Cortex of kidney (tissue), 1 donor: ENCODE measurements at places on chromosomes 1 and 21.

DNA sequence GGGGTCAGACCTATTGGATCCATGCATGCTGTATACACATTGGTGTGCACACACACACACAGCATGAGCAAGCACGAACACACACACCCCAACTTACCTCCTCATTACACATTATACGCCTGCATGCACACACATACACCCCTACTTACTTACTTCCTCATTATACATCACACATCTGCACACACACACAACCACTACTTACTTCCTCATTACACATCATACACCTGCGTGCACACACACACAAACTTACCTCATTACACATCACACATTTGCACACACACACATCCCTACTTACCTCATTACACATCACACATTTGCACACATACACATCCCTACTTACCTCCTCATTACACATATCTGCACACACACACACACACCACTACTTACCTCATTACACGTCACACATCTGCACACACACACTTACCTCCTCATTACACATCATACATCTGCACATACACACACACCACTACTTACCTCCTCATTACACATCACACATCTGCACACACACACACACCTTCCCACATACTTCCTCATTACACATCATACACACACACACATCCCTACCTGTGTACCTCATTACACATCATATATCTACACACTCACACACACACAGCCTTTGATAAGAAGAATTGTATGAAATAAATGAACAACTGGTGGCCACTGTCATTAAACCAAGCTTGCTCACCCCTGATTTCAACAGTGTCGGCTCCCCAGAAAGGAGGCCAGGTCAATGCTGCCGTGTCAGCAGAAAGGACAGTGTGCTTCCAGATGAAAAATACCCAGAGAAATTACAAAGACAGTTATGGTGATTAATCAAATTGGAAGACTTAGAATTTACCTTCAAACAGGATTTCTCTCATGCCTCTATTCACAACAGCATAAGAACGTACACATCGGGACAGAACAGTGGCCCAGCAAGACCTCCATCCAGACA lies 117.8 kb downstream of the SETD4 start:
- no peak for DNase-seq

DNA sequence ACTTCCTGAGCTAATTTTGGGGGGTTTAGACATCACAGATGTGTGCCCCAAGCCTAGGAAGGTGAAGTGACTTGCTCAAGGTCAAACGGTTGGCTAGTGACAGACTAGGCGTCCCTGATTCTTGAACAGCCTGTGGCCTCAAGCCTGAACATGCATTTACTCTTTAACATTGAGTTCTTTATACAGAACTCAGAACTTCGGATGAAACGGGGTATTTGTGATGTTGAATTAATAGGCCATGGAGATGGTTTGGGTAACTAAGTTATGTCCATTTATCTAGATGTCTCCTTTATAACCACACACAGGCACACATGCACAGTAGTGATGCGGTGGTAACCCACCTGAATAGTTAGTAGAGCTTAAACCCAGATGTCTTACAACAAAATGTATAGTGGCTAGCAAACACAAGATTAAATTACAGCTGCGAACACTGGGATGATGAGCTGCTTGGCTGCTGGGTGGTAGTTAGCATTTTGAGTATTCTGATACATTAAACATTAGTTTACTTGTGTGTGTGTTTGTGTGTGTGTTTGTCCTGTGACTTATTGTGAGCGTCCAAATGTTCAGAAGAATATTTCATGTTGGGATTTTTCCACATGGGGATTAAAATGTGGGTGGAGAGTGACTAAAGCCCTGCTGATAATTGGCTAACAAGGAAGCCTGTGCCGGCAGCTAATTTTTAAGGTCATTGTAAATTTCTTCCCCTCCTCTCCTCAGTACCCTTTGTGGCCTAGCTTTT lies 2.3 kb downstream of the ATP1A1 start:
- no peak for DNase-seq

DNA sequence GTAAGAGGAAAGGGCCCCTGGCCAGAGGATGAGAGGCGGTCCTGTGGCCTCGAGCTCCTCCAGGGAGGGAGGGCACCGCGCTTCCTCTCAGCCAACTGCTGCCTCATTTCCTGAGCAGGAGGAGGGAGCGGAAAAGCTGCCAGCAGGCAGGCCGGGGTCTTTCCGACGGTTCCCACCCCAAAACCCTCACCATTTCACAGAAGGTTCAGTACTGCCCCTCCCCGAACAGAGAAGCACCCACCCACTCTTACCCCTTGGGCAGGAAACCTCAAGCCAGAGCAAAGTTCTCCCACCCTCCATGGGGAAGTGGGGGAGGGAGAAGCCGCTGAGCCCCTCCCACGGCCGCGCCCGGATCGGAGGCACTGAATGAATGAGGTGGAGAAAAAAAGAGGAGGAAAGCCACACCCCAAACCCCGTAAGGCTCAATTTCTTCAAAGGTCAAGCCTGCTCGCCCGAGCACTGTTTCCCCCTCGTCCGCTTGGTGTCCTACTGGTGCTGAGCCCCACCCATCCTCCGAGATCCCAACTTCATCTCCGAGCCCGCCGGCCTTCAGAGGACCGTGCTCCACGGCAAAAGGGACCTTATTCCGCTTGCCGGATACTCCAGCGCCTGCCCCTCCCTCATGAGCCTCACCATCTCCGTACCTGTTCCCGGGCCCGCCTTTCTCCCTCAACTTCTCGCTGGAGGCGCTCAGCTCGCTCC lies 9.4 kb downstream of the TPM3 start:
- no peak for DNase-seq

- no peak for DNase-seq
Measured at GRCh38 chr21:43605320-43606215, 53.7 kb downstream of the HSF2BP start.

- DNase-seq, result no peak
Measured at GRCh38 chr1:240719953-240720700, 108.2 kb upstream of the GREM2 start.

GRCh38 chr21:45533846-45534635 lies 8.2 kb downstream of the SLC19A1 start:
- no peak for DNase-seq

- DNase-seq, result no peak
Measured at GRCh38 chr1:188557053-188557452, 1728.3 kb downstream of the PLA2G4A start.

GRCh38 chr1:102498929-102499328 lies 502.2 kb upstream of the OLFM3 start:
- no peak for DNase-seq

- no peak for DNase-seq
Measured at GRCh38 chr1:27992276-27992675, 32.5 kb downstream of the XKR8 start.

GRCh38 chr1:47558601-47559593 lies 121.1 kb downstream of the FOXD2 start:
- DNase-seq, result no peak

GRCh38 chr1:30679201-30679975 lies 44.0 kb downstream of the MATN1 start:
- no peak for DNase-seq

DNA sequence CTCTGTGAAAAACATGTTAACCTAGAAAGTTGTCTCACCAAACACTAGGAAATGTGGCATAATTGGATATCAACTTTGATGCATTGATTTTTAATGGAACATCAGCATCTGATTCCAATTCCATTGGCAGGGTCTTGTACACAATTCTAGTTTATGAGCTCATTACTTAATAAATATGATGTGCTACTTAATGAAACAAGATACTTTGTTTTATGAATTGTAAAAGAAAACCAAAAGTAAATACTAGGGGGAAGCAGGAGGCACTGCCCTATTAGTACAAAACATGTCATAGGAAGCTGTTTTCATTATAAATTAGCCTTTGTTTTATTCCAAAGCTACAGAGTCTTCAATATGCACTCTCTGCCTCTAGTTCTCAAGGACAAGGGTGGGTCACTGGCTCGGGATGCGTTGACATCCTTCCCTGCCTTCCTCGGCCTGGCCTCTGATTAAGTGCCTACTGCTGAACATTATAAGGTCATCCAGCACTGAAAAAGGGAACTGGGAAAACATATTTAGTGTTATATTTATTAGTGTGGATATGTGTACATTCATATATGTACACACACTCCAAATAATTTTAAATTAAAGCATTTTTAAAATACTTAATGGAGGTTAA lies 185.2 kb downstream of the USH2A start:
- DNase-seq, result no peak

GRCh38 chr1:62810420-62811274 lies 26.7 kb downstream of the ATG4C start:
- no peak for DNase-seq

DNA sequence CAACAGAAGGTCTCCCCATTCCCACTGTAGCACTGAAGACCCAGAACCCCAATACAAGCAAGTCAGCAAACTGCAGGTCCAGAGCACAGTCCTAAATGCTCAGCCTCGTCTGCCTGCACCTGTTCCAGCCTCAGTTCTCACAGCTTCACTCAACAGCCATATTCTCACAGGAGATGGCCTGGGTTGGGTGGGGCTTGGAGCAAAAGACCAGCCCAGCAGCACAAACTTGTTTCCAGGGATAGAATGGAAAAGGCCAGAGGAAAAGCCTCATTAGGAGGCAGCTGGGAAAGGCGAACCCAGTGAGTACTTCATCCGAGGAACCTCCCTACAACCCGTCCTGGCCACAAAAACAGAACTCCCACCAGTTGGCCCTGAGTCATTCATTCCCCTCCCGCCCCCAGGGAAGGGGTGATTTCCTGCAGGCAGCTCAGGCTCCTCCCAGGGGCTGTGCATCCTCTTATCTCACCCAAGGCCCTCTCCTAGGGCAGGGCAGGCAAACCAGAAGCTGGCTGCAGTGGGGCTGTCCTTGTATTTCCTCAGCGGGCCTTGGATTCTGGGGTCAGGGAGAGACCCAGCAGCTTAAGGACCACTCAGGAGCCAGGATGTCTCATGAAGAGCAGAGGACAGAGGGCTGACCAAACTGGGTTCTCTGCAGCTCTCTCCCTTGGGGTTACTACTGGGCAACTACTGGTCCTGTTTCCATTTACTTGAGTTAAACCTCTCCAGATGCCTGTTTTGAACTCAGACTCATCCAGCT lies 7.4 kb upstream of the MPL start:
- DNase-seq, result no peak

DNA sequence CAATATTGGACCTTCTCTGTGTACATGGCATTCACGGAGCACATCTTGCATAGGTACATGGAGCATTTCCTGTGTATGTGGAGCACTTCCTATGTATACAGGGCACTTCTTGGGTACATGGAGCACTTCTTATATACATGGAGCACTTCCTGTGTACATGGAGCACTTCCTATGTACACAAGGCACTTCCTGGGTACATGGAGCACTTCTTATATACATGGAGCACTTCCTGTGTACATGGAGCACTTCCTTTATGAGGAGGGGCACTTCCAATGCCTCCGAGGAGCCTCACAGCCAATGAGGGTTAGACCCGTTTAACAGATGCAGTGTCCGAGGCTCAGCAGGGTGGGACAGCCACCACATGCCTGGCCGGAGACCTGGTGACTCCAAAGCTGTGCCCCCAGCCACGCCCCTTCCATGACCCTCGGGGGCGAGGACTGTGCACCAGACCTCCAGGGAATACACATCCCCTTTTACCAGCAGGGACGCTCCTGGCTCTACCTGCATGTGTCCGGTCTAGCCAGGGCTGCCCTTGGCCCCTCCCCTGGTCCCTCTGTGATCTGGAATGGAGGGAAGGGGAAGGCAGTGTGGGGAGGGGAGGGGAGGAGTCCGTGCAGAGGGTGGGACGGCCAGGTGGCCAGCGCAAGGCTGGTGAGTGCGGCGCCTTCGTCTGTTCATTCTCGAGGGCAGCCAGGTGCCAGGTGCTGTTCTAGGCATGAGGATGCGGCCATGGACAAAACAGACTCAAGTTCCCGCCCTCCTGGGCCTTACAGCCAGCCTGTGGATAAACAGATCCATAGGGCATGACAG lies 195.1 kb upstream of the TMEM51 start:
- DNase-seq, result no peak

GRCh38 chr21:36171336-36171735 lies 14.7 kb downstream of the DOP1B start:
- DNase-seq, result no peak

DNA sequence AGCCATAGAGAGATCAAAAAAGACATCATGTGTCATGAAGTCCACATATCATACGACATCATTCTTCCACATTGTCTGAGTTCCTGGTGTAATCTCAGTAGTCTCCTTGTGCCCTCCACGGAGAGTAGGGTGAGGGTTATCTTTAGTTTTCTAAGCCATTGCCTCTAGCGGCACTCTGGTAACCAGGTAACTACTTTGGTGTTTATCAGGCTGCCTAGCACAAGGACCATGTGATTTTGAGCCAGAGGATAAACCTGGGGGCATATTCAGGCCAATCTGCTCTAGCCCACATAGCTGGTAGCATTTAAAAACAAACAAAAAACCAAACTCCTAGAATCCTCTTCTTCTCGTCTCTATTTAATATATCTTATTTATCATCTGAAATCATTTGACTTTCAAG lies 147.4 kb downstream of the GDAP2 start:
- DNase-seq, result no peak

DNA sequence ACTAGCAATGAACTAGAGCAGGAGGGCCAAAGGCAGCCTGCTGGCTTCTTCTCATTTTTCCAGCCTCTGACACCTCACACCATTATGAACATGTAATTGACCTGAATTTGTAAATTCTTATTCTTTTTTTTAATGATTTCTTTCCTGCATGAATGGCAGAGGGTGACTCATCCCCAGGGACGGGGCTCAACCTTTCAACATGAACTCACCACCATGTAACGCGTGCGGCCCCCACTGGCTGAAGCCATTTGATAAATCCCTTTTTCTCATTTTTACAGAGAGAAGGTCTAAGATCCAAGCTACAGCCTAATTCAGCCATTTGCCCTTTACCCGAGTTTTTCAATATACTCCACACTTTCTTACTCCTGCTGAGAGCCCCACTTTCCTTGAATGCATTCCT lies 9.3 kb upstream of the ETS2 start:
- DNase-seq, result no peak

- DNase-seq, result no peak
Measured at GRCh38 chr1:172390683-172391551, 29.6 kb upstream of the C1orf105 start.

GRCh38 chr1:91311672-91312071 lies 93.0 kb downstream of the HFM1 start:
- DNase-seq, result no peak
